M059J (cell line): ENCODE measurements at places on chromosomes 11 and 22. TPM values are rescaled to one million over a fixed set of nuclear protein-coding genes. Genes with fewer than 3 reads are reported as not detected.

The PNPLA5 gene
- 0.05 TPM in 1 of 2 replicates, not detected in the other for total RNA-seq

The MALAT1 gene
- total RNA-seq: 370 and 608 TPM in 2 replicates

The MFNG gene
- total RNA-seq: 0.07 TPM in 1 of 2 replicates, not detected in the other

The MYO18B gene
- total RNA-seq: not detected in 2 replicates

The ACR gene
- total RNA-seq: not detected in 2 replicates

The ANGPTL5 gene
- not detected in 2 replicates for total RNA-seq

The LRRC32 gene
- total RNA-seq: not detected in 2 replicates

The BDNF gene
- total RNA-seq: 35.4 and 46.9 TPM in 2 replicates

The NXPE1 gene
- total RNA-seq: not detected in 2 replicates

The OR2AG2 gene
- total RNA-seq: not detected in 2 replicates

The MMP1 gene
- total RNA-seq: 75.7 and 80.6 TPM in 2 replicates

The SLC6A5 gene
- total RNA-seq: not detected in 2 replicates

The TSGA10IP gene
- not detected in 2 replicates for total RNA-seq

The LMO1 gene
- total RNA-seq: not detected in 2 replicates

The PGR gene
- total RNA-seq: not detected in 2 replicates

The ZNF74 gene
- total RNA-seq: 4.6 and 8.3 TPM in 2 replicates

The MAJIN gene
- not detected in 2 replicates for total RNA-seq

The TCN1 gene
- total RNA-seq: 0.20 TPM in 1 of 2 replicates, not detected in the other

The BUD13 gene
- total RNA-seq: 18.5 and 26.4 TPM in 2 replicates

The SOX10 gene
- total RNA-seq: not detected in 2 replicates

The PHF21B gene
- total RNA-seq: not detected in 2 replicates

The KRTAP5-10 gene
- total RNA-seq: not detected in 2 replicates

The DEPDC7 gene
- total RNA-seq: 36.3 and 39.6 TPM in 2 replicates

The IFTAP gene
- 39.6 and 41.1 TPM in 2 replicates for total RNA-seq

The LDHAL6A gene
- not detected in 2 replicates for total RNA-seq

The CSNK2A3 gene
- total RNA-seq: 2.5 and 3.1 TPM in 2 replicates

The ACTN3 gene
- total RNA-seq: not detected in 2 replicates
